ENCODE measurements at places on chromosomes 12 and 14. TPM values are rescaled to one million over a fixed set of nuclear protein-coding genes. Genes with fewer than 3 reads are reported as not detected.

PLXNC1 gene
- total RNA-seq, result 0.16 TPM

IFT43 gene
- total RNA-seq, result 19.1 TPM

NOVA1 gene
- 0.32 TPM for total RNA-seq

WNT1 gene
- total RNA-seq, result not detected

PPHLN1 gene
- 53.4 TPM for total RNA-seq

NFE2 gene
- not detected for total RNA-seq

TPH2 gene
- not detected for total RNA-seq

FAM222A gene
- total RNA-seq, result under 0.01 TPM

SIX6 gene
- not detected for total RNA-seq

LRRC43 gene
- 0.81 TPM for total RNA-seq

DNAJC22 gene
- total RNA-seq, result 0.94 TPM

KRT72 gene
- not detected for total RNA-seq

EML5 gene
- total RNA-seq, result 0.13 TPM

DPY19L2 gene
- total RNA-seq, result 3.2 TPM

CLEC4D gene
- total RNA-seq, result not detected

PLD4 gene
- total RNA-seq, result not detected
